Umbilical cord (tissue), 2 donors: ENCODE measurements at places on chromosomes 1 and 21. TPM values are rescaled to one million over a fixed set of nuclear protein-coding genes. Genes with fewer than 3 reads are reported as not detected.

DNA sequence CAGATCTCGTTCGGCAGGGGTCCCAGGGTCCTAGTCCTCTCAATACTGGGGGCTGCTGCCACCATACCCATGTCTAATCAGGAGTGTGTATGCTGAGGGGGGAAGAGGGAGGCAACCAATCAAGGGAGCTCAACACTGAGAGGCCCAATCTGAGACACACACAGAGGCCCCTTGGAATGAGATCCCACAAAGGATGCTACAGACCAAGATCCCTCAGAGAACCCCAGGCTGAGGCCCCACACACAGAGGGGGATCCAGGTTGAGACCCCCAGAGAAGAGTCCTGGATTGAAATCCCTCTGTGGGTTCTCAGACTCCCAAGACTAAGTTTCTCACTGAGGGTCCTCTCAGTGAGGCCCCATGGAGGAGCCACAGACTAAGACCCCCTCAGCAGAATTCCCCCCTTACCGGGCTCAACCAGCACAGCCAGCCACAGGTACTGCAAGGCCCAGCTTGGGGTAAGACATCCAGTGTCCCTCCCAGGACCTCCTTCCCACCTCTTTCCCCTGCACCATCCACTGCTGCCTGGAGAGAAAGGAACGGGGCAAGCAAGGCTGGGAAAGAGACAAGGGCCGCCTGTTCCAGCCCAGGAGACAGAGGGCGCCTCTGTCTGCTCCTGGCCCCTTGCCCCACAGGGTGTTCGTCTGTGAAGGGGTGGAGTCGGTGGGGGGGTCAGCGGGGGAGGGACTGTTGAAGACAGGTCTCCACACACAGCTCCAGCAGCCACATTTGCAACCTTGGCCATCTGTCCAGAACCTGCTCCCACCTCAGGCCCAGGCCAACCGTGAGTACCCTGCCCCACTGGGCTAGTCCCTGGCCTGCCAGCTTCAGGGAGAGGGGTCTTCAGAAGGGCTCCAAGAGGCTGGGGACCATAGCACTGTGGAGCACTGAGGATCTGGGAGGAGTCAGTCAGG lies at the start of gene S100A1:
TSS of gene S100A1 (plus strand) at position 720 of the 912 bp plus-strand sequence. CDS start 2,088 bp downstream, outside the sequence.
- no peak for DNase-seq

- DNase-seq = no peak
Measured at GRCh38 chr21:22211943-22212342, 1213.7 kb downstream of the NCAM2 start.

DNA sequence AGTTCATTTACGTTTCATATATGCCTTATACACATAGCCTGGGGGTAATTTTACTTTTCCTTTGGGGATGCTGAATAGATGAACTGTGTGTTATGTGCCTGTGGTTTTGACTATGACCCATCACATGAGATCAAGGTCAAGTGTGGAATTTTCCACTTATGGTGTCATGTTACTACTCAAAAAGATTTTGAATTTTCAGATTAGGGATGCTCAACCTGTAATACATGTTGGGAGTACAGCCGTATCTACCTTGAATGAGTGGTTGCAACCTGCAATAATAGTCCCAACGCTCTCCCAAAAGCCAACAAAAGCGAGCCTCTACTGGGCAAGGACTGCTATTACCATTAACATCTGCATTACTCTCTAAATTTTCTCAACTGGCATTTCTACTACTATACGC lies 68.5 kb upstream of the SDC3 start:
- no peak for DNase-seq

DNA sequence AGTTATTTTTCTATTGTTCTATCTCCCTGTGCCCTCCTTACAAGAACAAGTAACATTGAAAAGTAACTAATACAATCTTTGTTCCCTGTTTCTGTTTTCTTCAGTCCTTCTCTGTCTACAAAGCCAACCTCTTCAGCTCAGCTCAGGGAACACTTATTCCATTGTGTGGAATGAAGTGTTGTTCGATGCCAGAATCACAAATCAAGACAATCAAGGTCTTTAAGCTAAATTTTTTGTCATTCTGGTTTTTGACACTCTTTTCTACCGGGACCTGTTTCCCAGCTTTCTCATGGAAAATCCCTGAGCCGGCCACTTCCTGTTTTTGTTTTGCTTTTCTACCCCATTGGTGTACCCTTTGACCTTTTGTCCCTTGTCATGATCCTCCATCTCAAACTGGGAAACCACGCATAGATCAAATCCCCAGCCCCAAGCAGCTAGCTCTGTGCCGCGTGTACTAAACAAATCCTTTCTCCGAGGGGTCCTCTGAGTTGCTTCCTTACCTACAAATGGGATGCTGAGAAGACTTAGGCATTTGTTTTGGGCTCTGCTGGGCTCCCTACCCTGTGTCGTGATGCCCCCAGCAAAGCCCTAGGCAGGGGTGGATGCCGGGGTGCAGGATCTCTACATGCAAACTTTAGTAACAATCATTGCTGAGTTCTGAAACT lies 141.8 kb downstream of the TOMM20 start:
- no peak for DNase-seq

DNA sequence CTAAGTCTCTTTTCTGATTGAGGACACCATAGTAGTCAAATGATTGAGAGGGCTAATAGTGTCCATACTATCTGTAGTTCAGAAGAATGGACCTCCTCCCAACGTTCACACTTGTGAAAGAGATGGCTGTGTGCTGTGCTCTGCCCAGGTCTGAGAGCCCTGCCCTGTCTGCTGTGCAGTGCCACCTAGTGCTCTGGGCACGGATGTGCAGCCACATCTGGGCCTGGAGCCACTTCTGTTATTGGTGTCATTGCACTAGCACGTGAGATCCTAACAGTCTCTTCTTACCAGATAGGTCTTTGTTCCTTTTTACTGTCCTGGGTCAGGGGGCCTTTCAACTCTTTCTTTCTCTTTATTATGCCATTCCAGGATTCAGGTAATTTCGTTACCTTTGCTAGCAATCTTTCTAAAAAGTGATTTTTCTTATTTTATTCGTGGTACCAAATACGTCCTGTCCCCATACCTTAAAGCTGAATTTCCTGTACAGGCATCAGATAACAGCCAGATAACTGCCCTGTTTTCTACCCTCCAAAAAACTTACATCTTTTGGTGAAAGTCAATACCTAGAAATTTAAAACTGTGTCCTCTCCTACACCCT lies 21.7 kb downstream of the INTS3 start:
- DNase-seq = peak; percentile 79

VASH2 gene
- total RNA-seq = 4.1 TPM
